ENCODE measurements at places on chromosomes 2 and 18. TPM values are rescaled to one million over a fixed set of nuclear protein-coding genes. Genes with fewer than 3 reads are reported as not detected.

- H3K27ac ChIP-seq, result no peak overlapping the region
- DNase-seq, result no peak
- H3K36me3 ChIP-seq, result no peaks in the 10 kb centered on the region
- peaks cover 7% of the 10 kb centered on the region for H3K4me1 ChIP-seq
These were observed 7.7 kb upstream of the KCNE4 start for GRCh38 chr2:223044092-223044836.

- no peak for DNase-seq
- H3K27me3 ChIP-seq, result no peaks in the 10 kb centered on the region
- H3K27ac ChIP-seq, result no peak overlapping the region
- no peaks in the 10 kb centered on the region for H3K4me1 ChIP-seq
These were observed 347.2 kb upstream of the ZC3H15 start for GRCh38 chr2:186138845-186139244.

- H3K27me3 ChIP-seq, result no peaks in the 10 kb centered on the region
- no peak overlapping the region for H3K4me3 ChIP-seq
- no peak for DNase-seq
- peaks cover 18% of the 10 kb centered on the region for H3K4me1 ChIP-seq
These were observed 4.7 kb upstream of the GLS start for GRCh38 chr2:190875891-190876290.

MOCOS gene
- total RNA-seq, result 1.0 TPM

LRPPRC gene
- 33.5 TPM for total RNA-seq

SLC5A7 gene
- total RNA-seq, result 0.26 TPM

GRCh38 chr2:220847006-220847405 is 725.1 kb downstream of the EPHA4 start:
- H3K4me1 ChIP-seq, result no peaks in the 10 kb centered on the region
- H3K27ac ChIP-seq, result no peak overlapping the region
- no peak for DNase-seq
- no peak overlapping the region for H3K4me3 ChIP-seq
- no peaks in the 10 kb centered on the region for H3K36me3 ChIP-seq

- no peak overlapping the region for H3K27ac ChIP-seq
- no peaks in the 10 kb centered on the region for H3K27me3 ChIP-seq
- H3K4me1 ChIP-seq, result peaks cover 47% of the 10 kb centered on the region
- no peak for DNase-seq
- no peak overlapping the region for H3K4me3 ChIP-seq
- no peaks in the 10 kb centered on the region for H3K36me3 ChIP-seq
These were observed 68.2 kb downstream of the HS1BP3 start for GRCh38 chr2:20582600-20583221.

SCYGR3 gene
- total RNA-seq, result not detected

EIF4E2 gene
- total RNA-seq, result 17.4 TPM

GRCh38 chr2:224217962-224218347 is 178.9 kb upstream of the SERPINE2 start:
- H3K4me3 ChIP-seq, result no peak overlapping the region
- no peaks in the 10 kb centered on the region for H3K27me3 ChIP-seq
- no peaks in the 10 kb centered on the region for H3K4me1 ChIP-seq
- H3K27ac ChIP-seq, result no peak overlapping the region
- H3K36me3 ChIP-seq, result no peaks in the 10 kb centered on the region
- DNase-seq, result no peak

GRCh38 chr18:78125206-78125896 is 854.3 kb upstream of the SALL3 start:
- no peak overlapping the region for H3K27ac ChIP-seq
- no peaks in the 10 kb centered on the region for H3K36me3 ChIP-seq
- DNase-seq, result no peak
- no peaks in the 10 kb centered on the region for H3K4me1 ChIP-seq
- no peaks in the 10 kb centered on the region for H3K27me3 ChIP-seq
- no peak overlapping the region for H3K4me3 ChIP-seq

TIGD1 gene
- total RNA-seq, result 3.6 TPM

GNAL gene
- 2.1 TPM for total RNA-seq

GRCh38 chr2:127034051-127034450 is 72.9 kb downstream of the BIN1 start:
- H3K4me1 ChIP-seq, result no peaks in the 10 kb centered on the region
- H3K27me3 ChIP-seq, result no peaks in the 10 kb centered on the region
- no peak overlapping the region for H3K4me3 ChIP-seq
- no peak overlapping the region for H3K27ac ChIP-seq

DNA sequence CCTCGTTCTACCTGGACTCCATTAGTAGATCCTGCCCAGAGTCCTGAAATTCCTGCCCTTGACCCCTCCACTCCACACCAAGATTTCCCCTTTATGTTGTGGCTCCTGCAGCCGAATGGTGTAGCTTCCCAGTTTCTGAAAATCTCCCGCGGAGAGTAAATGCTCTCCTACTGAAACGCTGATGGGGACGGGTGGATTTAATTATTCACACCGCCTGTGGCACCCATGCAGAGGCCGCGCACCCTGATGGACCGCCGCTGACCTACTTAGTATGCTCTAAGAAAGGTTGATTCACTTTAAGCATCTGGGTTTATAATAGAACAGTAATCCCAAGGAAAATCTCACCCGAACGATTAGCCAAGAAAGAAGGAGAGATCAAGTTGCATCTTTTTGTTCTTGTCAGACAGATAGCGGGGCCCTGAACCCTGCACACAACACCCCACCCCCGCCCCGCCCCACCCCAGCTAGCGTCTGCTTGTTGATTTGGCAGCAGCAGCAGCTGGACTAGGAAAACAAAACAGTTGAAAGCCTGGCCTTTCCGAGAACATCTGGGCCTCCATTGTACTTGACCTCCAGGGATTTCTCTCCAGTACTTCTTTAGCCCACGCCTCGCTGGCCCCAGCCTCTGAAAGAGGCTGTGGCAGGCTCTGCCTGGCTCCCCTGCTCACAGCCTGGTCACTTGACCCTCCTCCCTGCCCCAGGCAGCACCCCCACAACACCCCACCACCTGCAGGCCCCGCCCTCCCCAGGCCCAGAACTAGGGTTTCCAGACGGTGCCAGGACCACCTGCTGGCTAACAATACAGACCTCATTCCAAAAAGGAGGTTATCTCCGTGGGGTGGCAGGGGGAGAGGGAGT is 53.6 kb downstream of the DPYSL5 start:
- H3K36me3 ChIP-seq, result no peaks in the 10 kb centered on the region
- H3K4me3 ChIP-seq, result no peak overlapping the region
- DNase-seq, result no peak
- H3K27me3 ChIP-seq, result no peaks in the 10 kb centered on the region
- H3K27ac ChIP-seq, result no peak overlapping the region

- peaks cover 3% of the 10 kb centered on the region for H3K4me1 ChIP-seq
- H3K27me3 ChIP-seq, result no peaks in the 10 kb centered on the region
- H3K36me3 ChIP-seq, result no peaks in the 10 kb centered on the region
- H3K4me3 ChIP-seq, result no peak overlapping the region
These were observed 6.0 kb downstream of the TTC31 start for GRCh38 chr2:74488643-74489481.

DNA sequence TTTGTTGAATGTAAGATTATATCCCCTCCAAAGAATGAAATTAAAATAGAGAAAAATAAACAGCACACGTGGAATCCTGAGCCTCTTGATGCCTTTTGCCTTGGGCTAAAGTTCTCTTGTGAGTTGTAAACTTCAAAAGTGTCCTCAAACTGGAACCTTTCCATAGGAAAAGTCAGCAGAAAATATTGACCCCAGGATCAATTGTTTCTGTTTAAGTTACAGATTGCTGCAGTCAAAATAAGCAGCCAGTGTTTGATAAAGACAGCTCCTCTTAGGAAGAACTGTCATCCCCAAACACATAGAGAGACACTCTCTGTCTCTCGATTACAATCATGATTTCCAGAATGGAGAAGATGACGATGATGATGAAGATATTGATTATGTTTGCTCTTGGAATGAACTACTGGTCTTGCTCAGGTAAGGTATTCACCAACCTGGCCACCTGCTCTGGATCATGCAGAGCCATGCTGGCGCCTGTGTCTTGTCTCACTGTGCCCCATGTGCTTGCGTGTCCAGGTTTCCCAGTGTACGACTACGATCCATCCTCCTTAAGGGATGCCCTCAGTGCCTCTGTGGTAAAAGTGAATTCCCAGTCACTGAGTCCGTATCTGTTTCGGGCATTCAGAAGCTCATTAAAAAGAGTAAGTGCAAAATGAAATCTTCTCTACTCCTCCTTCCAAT is at the start of gene SPP2:
Gene SPP2 (plus strand): TSS at position 248 of the 681 bp plus-strand sequence. CDS start 85 bp downstream, at position 333.
- no peaks in the 10 kb centered on the region for H3K27me3 ChIP-seq
- H3K27ac ChIP-seq, result no peak within 1 kb of the TSS
- no peaks in the 10 kb centered on the region for H3K36me3 ChIP-seq
- no peaks in the 10 kb centered on the region for H3K4me1 ChIP-seq

GRCh38 chr2:98084151-98084868 is 2.7 kb upstream of the VWA3B start:
- no peaks in the 10 kb centered on the region for H3K36me3 ChIP-seq
- H3K4me1 ChIP-seq, result peaks cover 35% of the 10 kb centered on the region
- DNase-seq, result no peak
- H3K4me3 ChIP-seq, result no peak overlapping the region
- H3K27ac ChIP-seq, result no peak overlapping the region

- no peaks in the 10 kb centered on the region for H3K36me3 ChIP-seq
- no peak for DNase-seq
- H3K27ac ChIP-seq, result no peak overlapping the region
- no peaks in the 10 kb centered on the region for H3K27me3 ChIP-seq
- H3K4me1 ChIP-seq, result no peaks in the 10 kb centered on the region
These were observed 931.9 kb downstream of the DCDC2C start for GRCh38 chr2:4635289-4635688.

GRCh38 chr2:193114827-193115226 is 920.1 kb upstream of the TMEFF2 start:
- no peaks in the 10 kb centered on the region for H3K4me1 ChIP-seq
- H3K36me3 ChIP-seq, result no peaks in the 10 kb centered on the region
- DNase-seq, result no peak
- H3K27ac ChIP-seq, result no peak overlapping the region

Measured in body of pancreas (tissue), 4 donors.